ENCODE measurements at places on chromosomes 13 and 19.

GRCh38 chr19:36420961-36421748 lies 2.7 kb upstream of the ZFP82 start:
- DNase-seq = no peak

DNA sequence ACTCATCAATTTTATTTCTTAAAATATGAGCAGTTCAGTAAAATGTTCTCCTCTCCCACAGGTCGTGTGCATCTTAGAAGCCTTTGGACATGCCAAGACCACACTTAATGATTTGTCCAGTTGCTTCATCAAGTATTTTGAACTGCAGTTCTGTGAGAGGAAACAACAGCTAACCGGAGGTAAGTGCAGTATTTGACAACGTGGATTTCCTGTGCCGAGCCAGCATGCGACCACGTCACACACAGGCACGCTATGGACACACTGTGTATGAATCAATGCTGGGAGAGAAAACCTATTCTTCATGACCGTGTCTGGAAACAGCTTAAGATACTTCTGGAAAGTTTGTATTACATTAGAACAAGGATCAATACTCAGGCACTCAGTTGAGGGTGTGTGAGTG lies 268.5 kb downstream of the MYO16 start:
- DNase-seq = no peak

DNA sequence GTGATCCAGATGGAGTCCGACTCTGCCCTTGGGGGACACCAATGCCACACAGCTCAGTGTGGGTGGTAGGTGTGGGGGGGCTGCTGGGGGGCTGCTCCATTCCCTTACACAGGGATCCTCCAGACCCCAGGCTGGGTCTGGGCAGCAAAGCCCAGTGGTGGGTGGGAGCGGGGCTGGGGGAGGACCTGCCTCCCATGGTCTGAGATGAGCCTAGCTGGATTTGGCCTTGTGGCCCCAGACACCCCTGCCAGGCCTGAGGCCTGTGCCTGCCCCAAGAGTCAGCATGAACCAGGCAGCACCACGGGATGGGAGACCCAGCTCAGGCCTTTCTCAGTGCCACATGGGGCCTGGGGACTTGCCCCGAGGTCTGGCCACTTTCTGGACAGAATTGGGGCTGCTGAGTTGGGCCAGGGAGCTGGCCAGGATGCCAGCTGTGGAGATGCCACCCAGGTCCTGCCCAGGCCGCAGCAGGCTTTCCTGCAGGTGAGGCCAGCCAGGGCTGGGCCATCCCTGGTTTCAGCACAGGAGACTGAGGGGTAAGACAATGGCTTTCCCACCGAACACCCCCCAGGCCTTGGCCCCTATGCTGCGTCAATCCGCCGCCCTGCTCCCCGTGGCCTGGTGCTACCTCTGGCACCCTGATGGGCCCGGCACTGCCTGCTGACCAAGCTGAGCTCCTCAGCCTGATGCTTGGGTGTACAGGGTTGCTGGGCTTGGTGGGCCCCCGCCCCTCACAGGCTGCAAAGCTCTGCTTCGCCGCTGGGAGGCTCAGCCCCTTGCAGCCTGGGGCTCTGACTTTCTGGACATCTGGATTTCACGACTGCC lies 24.2 kb downstream of the CEBPG start:
- DNase-seq = no peak

DNA sequence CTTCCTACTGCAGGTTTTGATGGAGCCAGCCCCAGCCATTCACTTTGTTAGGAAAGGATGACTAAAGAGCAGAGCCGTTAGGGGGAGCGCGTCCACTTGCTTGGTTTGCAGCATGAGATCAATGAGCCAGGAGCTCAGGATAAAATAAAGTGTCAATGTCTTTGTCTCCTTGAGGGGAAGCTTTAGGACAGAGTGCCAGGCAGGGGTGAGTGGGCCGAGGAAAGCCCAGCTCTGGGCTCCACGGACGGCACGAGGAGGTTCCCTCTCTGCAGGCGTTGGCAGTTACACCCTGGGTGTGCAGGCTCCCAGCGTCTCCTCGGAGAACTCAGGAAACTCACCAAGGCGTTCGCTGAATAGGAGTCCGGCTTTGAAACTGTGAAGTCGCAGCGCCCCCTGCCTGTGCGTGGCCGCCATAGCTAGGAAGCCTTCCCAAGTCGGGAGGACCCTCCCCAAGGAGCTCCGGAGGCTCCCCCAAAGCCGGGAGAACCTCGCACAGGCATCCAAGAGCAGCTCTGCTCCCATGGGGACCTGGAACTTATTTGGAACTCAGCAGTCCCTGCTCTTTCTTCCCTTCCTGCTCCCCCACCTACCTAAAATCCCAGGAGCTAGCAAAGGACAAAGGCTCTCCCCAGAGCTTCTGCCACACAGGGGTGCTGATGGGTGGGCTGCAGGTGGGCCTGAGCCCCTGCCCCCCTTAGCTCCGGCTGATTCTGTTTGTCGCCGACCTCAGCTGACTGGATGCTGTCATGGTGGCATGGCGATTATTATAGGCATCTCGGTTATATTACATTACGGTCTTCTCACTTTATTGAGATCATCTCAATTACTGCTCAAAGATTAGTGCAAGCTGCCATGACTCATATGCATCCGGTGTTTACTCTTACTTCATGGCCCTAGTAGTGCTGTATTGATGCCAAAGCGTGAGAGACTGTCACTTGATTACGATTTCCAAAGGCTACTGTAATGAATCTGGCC lies 34.4 kb downstream of the GSX1 start:
- peak; percentile 97 for DNase-seq

DNA sequence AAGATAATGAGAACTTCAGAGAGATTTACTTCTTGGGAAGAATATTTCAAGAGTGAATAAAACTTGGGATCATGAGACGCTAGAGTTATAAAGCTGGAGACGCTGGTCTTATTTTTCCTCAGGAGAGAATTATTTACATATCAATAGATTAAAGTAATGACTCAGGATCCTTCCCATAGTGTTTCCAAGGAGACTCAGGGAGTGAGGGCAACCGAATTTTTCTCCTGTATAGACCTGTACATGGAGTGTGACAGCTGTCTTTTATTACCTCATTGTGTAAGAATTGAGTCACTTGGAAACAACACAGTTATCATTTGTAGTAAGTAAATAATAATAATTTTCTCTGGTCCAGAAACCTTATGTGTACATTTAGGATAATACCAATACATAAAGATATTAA lies 1905.5 kb downstream of the OLFM4 start:
- DNase-seq = no peak

- no peak for DNase-seq
Measured at GRCh38 chr13:27834095-27834494, 41.8 kb downstream of the GSX1 start.

- peak; percentile 50 for DNase-seq
Measured at GRCh38 chr13:112711528-112712265, 21.9 kb downstream of the ATP11A start.

DNA sequence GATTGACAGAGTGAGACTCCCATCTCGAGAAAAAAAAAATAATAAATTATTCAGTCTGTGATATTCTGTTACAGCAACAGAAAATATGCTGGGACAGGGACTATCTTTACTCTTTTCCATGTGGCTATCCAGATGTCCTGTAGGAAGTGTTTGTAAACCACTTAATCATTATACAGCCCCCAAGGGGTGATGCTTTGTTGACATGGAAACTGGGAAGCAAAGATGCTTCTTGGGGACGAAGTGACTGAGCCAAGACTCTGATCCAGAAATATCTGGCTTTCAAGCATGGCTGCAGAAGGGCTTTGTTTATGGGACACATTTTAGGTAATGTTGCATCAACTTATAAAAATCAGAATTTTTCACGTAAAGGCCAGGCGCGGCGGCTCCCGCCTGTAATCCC lies 5.4 kb downstream of the ZNF8 start:
- no peak for DNase-seq

DNA sequence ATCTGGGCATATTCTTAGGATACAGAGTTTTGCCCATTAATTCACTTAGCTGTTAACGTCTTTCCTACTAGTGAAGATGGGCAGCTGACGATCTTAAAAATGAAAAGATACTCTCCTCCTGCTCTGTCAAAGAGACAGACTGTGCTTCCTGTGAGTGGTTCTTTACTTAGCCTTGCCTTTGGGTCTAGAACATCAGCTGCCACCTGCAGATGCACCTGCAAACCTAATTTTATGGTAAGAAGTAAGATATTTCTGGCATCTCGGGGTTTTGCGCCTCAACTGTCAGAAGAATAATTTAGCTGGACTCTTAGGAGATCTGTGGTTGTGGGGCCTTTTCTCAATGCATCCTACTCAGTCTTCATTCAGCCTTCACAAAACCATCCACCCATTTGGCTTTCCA lies 36.2 kb downstream of the TRPC4 start:
- DNase-seq = no peak

Data from NCI-H526 (cell line).